GM12892 (cell line): ENCODE measurements at places on chromosomes 1 and 21.

GRCh38 chr1:77608893-77609292 lies 73.6 kb downstream of the ZZZ3 start:
- DNase-seq: no peak

- DNase-seq: no peak
These were observed 16.0 kb downstream of the ITPKB start for GRCh38 chr1:226722901-226723656.

DNA sequence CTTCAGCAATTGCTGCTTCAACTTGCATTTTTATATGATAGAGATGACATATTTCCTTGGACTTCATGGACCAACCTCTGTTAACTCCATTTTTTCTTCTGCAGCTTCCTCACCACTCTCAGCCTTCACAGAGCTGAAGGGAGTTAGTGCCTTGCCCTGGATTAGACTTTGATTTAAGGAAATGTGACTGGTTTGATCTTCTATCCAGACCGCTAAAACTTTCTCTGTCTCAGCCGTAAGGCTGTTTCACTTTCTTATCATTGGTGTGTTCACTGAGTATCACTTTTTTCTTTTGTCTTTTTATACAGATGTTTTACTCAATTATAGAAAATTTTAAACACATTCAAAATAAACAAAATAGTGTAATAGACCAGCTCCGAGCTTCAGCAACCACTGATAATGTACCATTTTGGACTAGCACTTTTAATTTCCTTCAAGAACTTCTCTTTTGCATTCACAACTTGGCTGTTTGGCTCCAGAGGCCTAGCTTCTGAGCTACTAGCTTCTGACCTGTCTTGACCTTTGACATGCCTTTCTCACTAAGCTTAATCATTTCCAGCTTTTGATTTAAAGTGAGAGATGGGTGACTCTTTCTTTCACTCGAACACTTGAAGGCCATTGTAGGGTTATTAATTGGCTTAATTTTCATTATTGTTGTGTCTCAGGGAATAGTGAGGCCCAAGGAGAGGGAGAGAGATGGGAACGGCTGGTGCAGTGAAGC lies 9.3 kb downstream of the NEK7 start:
- no peak for DNase-seq

DNA sequence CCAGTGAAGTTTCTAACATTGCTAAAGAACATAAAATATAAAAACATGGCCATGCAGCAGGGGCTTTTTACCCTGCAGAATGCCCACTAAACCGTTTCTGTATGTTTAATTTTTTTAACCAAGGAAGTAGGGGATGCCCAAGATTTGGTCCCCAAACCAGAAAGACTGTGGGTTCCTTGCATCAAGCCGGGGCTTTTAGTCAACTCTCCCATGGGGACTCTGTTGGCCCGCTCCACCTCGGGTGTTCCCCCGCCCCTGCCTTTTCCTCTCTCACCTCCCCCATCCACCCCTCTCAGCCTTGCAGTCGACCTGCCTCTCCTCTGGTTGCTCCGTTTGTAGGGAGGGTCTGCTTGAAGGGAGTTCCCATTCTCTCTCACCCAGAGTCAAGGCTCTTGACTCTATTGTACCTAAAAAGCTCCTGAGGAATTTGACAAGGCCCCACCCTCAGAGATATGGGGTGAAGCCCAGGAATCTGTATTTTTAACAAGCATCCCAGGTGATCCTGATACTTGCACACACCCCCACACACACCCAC lies 117.5 kb downstream of the TOMM20 start:
- DNase-seq: no peak

DNA sequence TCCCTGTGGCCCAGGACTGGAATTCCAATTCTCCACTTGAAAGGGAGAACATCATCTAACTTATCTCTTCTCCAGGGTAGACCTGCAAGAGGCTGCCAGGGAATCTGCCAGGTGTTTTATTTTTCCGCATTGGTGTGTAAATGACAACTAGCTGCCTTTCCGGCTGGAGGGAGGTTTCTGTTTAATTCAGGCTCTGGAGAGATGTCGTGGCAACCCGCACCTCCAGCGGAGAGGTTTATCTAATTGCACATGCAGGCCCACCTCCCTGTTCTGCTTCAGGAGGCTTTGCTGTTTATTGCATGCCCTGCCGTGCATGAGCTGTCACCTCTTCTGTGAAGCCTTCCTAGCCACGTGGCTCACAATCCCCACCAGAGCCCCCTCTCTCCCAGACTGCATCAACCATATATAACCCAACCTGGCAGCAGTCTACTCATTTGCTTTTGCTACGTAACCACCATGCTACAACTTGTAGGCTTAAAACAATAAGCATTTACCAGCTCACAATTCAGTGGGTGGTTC lies 151.6 kb downstream of the C1orf94 start:
- no peak for DNase-seq

GRCh38 chr1:205701420-205701819 lies 21.1 kb upstream of the SLC45A3 start:
- DNase-seq: no peak

- no peak for DNase-seq
These were observed 121.1 kb downstream of the NUF2 start for GRCh38 chr1:163442895-163443294.

- DNase-seq: no peak
These were observed 69.5 kb downstream of the EDEM3 start for GRCh38 chr1:184685116-184685515.

- no peak for DNase-seq
These were observed 109.4 kb downstream of the NAV1 start for GRCh38 chr1:201648066-201648906.

DNA sequence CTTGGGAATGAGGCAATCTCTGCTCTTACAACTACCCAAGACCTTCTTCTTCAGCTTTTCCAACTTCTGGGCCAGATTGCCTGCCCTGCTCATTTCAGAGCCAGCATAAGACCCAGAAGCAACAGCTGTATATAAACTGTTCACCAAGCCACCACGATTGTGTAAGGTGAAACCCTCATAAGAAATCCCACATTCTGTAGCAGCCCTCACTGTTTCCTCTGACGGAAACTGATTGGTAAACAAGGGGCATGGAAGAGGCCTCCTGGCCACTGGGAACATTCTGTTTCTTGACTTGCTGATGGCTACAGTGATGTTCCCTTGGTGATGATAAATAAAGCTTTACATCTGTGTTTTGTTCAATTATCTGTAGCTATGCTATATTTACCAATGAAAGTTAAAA lies 39.7 kb upstream of the EXO1 start:
- no peak for DNase-seq

- DNase-seq: no peak
These were observed 3.4 kb downstream of the KRTAP23-1 start for GRCh38 chr21:30345014-30345413.

DNA sequence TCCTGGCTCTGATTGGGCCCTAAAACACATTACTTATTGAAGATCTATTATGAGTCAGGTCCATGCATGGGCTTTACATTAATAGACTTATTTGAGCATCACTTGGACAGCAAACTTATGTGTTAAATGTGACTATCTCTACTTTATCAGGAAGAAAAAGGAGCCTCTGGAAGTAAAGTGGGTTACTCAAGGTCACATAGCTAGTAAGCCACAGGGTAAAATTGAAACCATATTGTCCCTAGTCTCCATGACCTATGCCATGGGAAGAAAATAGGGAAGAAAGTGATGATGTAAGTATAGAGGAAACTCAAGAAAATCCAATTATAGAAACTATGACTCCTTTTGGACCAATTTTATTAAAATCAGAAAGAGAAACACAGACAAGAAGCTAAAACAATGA lies 555.3 kb downstream of the NUF2 start:
- DNase-seq: no peak

DNA sequence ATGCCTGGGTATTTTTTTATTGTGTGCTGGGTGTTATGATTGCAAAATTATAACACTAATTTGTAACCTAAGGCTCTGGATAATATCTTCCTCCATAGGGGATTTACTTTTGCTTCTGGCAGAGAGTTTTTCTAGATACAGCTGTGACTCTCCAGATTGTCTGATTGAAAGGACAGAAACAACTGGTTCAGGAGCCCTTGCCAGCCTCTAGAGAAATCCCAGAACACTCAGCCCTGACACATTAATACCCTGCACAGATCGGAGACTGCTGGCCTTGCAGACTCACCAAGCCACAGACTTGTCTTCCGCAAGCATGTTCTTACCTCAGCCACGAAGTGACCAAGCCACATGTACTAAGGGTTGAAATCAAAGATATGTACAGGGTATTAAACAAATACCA lies 10.7 kb downstream of the C1orf146 start:
- DNase-seq: no peak

- peak; percentile 57 for DNase-seq
These were observed 101.2 kb upstream of the COL6A1 start for GRCh38 chr21:45880097-45881068.

GRCh38 chr1:67162954-67163353 lies 3.3 kb upstream of the IL23R start:
- no peak for DNase-seq

GRCh38 chr1:164272156-164272555 lies 286.8 kb upstream of the PBX1 start:
- DNase-seq: no peak

DNA sequence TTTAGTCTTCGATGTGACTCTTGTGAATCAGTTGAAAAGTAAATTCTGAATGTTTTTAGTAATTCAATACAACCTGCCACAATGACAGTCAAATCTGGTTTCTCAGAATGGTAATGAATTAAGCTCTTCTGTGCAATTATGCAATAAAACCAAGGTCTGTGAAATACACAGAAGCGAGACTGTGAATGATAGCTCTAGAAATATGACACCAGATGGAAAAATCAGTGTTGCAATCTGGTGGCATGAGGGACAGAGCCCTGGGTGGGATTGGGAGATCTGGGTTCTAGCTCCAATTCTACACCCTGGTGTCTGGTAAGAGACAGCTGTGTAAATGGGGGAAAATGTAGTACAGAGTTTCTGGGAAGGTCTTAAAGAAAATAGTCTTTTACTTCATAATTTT lies 586.4 kb upstream of the ZRANB2 start:
- no peak for DNase-seq

- no peak for DNase-seq
These were observed 310.6 kb downstream of the NPHP4 start for GRCh38 chr1:5681654-5682053.

DNA sequence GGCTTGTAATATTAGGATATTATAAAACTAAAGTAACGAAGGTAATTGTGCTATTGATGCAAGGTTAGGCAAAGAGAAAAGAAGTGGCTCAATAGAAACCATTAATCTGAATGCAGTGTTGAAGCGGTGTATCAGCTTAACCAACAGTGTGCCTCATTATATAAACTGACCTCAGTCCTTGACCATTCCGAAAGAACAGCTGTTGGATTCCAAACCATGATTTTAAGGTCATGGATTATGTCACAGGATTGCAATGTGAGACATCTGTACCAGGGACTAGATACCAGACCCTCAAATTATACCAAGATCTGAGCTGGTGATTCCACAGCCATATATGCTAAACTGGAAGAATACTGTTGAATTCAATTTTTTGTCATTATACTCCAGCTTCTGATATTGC lies 134.2 kb upstream of the HP1BP3 start:
- DNase-seq: no peak

DNA sequence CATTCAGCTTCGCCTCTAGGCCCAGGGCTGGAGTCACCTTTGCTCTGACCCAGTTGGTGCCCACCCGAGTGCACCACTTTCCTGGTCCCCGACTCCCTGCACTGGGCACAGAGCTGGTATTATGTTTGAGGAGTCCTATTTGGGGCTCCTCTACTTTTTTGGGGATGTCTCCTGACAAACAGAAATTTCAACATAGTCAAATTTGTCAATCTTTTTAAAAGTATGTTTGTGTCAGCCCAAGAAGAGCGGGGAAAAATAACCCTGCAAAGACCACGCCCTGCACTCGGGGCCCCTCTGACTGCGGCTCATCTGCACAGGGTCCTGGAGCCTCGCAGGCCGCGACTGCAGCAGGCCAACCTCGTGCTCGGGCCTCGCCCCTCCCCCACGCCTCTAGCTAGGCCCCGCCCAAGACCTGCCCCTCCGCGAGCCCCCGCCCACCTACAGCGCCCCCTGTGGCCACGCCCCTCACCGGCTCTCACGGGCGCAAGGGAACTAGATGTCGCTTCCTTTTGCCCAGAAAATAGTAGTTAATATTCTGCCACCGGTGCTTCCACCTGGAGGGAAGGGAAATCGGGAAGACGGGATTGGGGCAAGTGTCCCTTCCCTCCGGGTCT lies 11.4 kb downstream of the FAM229A start:
- peak; percentile 78 for DNase-seq

DNA sequence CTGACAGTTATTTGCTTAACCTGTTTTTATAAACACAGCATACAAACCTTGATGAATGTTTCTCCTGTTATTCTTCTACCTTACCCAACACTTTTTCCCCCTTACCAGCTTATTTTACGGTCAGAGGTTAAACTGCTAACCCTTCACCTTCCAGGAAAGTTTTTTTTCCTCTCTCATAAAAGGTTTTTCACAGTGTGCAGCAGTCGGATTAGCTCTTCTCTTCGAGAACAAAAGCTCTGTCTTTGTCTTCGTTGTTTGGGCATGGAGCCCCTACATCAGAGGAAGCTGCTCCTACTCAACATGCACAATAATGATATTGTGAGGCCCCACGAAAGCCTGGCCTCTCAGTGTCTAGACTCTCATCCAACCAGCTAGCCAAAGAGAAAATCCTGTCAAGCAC lies 42.0 kb downstream of the DENND1B start:
- no peak for DNase-seq

GRCh38 chr1:223831755-223832636 lies 13.8 kb downstream of the TP53BP2 start:
- no peak for DNase-seq

GRCh38 chr1:168084396-168085231 lies 52.1 kb downstream of the GPR161 start:
- peak; percentile 49 for DNase-seq

DNA sequence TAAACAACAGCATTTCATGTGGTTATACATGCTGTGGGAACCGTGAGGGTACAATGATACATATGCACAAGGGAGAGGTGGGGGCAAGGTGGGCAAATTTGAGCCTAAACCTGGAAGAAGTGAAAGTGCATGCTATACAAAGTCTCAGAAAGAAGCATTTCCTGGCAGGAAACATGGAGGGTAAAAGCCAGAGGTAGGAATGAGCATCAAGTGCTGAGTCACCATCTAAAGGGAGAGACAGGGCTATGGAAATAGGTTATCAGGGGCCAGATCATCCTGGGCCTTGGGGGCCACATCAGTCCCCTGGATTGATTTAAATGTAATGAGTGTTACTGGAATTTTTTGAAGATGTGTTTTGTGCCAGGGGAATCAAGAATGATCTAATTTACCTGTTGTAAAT lies 60.1 kb upstream of the DAB1 start:
- no peak for DNase-seq

DNA sequence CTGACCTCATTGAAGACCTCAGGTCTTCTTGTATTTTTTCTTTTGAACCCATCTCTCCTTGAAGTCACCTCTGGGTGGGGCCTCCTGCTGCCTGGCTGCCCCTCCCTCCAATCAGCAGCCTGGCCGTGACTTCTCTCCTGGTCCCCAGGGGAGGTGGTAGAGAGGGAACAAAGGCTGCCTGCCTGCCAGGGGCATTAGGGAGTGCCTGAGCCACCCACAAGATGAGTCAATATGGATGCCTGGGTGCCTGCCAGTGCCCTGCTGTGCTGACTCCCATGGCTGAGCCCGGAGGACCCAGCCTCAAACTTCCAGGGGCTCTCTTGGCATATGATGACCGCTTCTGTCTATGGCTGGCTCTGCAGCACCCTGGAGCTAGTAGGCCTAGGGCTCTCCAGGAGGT lies 5.3 kb upstream of the CDCP2 start:
- no peak for DNase-seq

- no peak for DNase-seq
These were observed at the start of gene RAP1GAP for GRCh38 chr1:21669258-21670058. RAP1GAP (minus strand) TSS chr1:21669357; CDS start chr1:21620032, 49,325 bp downstream.

GRCh38 chr1:147539122-147539575 lies 2.2 kb upstream of the BCL9 start:
- DNase-seq: no peak

- no peak for DNase-seq
These were observed 8.1 kb upstream of the PSRC1 start for GRCh38 chr1:109290998-109291397.
